Right kidney (tissue), 9 donors: ENCODE measurements at places on chromosomes 3 and 15.

DNA sequence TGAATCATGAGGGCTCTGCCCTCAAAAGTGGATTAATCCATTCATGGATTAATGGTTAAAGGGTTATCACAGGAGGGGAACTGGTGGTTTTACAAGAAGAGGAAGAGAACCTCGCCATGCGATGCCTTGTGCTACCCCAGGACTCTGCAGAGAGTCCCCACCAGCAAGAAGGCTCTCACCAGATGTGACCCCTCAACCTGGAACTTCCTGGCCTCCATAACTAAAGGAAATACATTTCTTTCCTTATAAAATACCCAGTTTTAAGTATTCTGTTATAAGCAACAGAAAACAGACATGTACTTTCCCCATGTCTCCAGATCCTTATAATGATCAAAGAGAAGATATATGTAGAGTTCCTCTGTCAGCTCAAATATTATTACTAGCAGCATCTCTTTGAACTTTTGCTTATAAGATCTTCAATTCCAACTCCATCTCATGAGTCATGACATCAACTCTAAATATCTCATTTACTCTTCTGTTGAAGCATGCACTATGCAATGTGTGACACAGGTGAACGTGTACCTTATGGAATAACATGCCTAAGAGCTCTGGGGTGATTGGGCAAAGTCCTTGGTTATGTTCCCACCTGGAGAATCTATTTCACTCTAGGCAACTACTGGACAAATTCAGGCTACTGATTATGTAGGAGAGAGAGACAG is 37.5 kb upstream of the ZBTB38 start:
- DNase-seq = no peak

- no peak for DNase-seq
Measured at GRCh38 chr15:50055332-50055731, 63.7 kb downstream of the ATP8B4 start.

GRCh38 chr3:187639927-187640568 is 30.1 kb downstream of the SST start:
- DNase-seq = no peak

GRCh38 chr3:66817951-66818557 is 180.1 kb upstream of the KBTBD8 start:
- no peak for DNase-seq
